ENCODE measurements at places on chromosomes 1 and 21. TPM values are rescaled to one million over a fixed set of nuclear protein-coding genes. Genes with fewer than 3 reads are reported as not detected.

PSRC1 gene
- total RNA-seq, result 1.4 TPM

VTCN1 gene
- total RNA-seq, result 12.9 TPM

LEPR gene
- 18.3 TPM for total RNA-seq

ATF3 gene
- 67.0 TPM for total RNA-seq

RNF186 gene
- not detected for total RNA-seq

TP73 gene
- 0.36 TPM for total RNA-seq

SSX2IP gene
- total RNA-seq, result 13.7 TPM

C4BPA gene
- total RNA-seq, result not detected

AMY1C gene
- 0.07 TPM for total RNA-seq

RUNX3 gene
- 0.34 TPM for total RNA-seq

CTSK gene
- 3.6 TPM for total RNA-seq

NUDT4B gene
- 13.5 TPM for total RNA-seq

CRP gene
- not detected for total RNA-seq

RGS13 gene
- not detected for total RNA-seq

SEMA6C gene
- total RNA-seq, result 1.3 TPM

CTNNBIP1 gene
- total RNA-seq, result 88.7 TPM

IFNLR1 gene
- total RNA-seq, result 5.8 TPM

C1QA gene
- not detected for total RNA-seq

OR2T11 gene
- total RNA-seq, result not detected

ST6GALNAC3 gene
- 3.8 TPM for total RNA-seq

RXFP4 gene
- total RNA-seq, result not detected
